ENCODE measurements at places on chromosomes 1 and 21.

DNA sequence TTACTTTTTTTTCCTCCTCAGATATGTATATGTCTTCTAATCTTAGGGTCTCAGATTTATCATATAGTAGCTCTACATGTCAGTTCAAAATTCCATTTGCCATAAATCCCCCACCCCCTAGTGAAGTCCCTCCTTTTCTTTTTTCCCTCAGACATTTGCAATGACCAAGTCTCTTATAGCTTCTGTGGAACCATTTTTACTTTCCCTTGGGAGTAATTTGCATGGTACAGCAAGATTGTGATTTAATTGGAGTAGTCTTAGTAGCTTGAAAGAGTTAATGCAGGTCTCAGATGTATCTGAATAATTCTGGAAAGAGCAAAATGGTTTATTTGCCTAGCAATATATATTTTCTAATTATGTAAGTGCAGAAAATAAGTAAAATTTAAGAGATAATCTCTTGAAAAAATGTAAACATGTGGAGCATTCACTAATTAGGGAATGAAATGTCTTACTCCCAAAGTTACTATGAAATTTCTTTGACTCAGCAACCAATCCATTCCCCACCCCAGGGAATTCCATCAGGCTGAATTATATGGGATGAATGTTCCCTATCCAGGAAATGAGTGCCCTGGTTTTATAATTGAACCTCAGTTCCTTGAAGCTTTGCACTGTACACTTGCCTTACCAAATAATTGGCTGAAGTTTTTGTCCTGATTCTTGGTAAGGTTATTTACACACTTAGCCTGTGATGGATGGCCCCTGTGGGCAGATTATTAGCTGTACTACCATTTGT lies 267.0 kb downstream of the DNM3 start:
- DNase-seq: no peak

GRCh38 chr1:196887515-196888239 lies at the start of gene CFHR4:
TSS of gene CFHR4 (plus strand) at chr1:196888052. CDS start at chr1:196888151, 99 bp downstream.
- DNase-seq: no peak

- DNase-seq: no peak
Measured at GRCh38 chr1:216119600-216119999, 303.6 kb downstream of the USH2A start.

- peak; percentile 64 for DNase-seq
Measured at GRCh38 chr1:109466452-109467300, at the start of gene SYPL2. TSS of gene SYPL2 (plus strand) at chr1:109466546. CDS start at chr1:109466844, 298 bp downstream.

DNA sequence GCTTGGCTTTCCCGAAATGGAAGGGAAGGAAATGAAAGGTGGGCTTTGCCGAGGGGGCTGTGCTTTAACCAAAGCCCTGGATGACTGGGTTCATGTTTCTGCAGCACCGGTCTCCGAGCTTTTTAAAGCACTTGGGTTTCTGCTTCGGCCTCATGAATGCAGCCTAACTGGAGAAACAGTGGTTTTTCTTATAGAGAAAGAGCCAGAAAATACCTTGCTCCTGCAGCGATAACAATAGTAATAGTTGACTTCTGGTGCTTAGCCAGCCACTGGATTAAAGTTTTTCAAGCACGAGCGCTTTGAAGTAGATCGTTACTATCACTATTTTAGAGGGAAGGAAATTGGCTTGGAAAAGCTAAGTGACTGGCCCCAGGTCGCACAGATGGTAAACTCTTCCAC lies 500 bp upstream of the DOCK7 start:
- no peak for DNase-seq

- no peak for DNase-seq
Measured at GRCh38 chr1:234981758-234982157, 146.9 kb downstream of the TOMM20 start.

- DNase-seq: no peak
Measured at GRCh38 chr1:95196017-95196416, 38.0 kb upstream of the RWDD3 start.

GRCh38 chr21:45994759-45995685 lies 13.5 kb downstream of the COL6A1 start:
- no peak for DNase-seq
